Stimulated activated naive B cell treated with anti-CD40 and anti-IgM and Interleukin-4, amounts not matched to agents 10 μg/mL and 1 μg/mL and 100 μg/mL, for 72 hours (primary cell): ENCODE measurements at places on chromosomes 4 and X.

DNA sequence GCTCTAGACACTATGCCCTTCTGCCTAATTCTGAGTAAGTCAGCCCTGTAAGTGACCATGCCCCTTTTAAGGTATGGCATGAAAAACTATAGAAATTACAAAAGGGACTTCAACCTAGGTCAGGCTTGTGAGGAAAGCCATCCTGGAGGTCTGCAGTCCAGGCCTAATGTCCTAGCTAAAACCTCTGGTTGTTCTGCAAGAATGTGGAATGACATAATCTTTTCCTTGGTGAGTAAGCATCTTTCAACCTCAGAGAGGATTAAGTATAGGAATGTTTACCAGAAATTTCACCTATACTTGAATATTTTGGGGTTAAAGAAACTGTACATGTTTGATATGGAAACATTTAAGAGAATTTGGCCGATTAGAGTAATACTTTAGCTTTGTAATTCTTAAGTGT is 23.8 kb upstream of the HPSE start:
- no peak for DNase-seq

DNA sequence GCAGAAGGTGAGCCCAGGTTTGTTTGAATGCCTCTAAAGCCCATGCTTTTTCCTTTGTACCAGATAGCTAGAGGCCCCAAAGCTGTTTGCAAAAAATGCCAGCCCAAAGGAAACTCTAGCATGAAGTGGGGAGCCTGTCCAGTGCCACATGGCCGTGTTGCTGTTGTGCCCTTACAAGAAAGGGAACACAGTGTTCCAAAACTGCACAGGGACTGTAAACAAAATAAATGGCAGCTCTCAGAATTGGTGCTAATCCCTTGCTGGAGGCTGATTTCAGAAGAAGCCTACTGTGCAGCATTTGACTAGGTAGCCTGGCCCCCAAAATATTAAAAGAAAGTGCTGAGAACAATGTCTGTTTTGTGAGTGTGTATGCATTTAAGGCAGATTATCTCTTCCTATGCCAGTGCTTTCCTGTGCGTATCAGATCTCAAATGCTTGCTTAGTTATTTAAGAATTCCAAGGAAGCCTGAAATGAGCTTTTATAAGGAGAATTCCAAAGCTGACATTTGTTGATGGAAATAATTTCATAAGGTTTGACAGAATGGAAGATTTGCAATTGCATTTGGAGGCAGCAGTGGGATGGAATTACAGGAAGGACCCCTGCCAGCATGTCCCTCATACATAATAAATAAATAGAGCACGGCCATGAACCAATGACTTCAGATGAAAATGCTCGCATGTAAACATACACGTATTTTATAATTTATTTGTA is 115.7 kb downstream of the IRF2 start:
- no peak for DNase-seq

GRCh38 chr4:7988437-7988836 is 48.8 kb upstream of the AFAP1 start:
- no peak for DNase-seq

DNA sequence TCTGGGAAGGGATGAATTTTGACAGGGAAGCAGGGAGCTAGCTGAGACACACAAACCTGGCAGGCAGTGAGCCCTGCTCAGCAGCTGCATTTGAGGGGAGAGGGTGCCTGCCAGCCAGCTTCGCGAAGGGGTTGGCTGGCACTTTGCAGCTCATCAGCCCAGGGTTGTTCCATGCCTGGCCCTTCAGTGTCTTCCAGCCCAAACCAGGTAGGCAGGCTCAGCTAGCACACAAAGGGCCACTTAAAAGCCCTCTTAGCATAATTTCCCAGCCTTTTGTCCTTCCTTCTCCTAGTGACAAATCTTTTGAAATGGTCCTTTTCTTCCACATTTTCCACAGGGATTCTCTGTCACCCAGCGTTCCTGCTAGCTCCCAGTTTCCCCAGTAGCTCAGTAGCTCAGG is 4.3 kb upstream of the FRMPD3 start:
- DNase-seq = no peak

DNA sequence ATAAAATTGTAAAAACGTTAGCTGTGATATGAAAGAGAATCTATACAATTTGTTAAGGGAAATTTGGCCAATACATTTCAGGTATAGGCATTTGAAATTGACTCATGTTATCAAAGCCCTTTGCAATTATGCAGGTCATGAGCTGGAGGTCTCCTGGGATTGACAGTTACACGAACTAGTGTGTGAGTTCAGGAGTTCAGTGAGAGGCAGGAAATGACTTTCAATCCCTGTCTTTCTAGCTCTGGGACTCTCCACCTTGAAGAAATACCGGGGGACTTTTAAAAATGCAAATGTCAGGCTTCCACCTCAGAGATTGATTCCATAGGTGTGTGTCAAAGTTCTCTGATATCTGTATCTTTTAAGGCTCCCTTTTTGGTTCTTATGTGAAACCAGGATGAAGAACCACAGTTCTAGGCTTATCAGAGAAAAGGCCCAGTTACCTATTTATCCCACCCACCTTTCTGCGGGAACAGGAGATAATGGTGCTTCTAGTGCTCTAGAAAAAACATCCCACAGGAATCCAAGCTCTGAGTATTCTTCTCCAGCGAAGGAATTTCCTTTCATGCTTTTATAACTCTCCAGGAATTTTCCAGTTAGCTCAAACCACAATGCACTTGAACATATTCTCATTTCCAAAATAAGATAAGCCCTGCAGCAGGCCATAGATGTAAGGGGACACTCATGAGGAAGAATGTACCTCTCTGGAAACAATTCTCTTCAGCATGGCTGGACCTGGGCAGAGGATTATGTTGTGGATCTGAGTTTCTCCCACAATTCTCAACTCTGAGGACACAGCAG is 501.0 kb downstream of the IDS start:
- DNase-seq = no peak

DNA sequence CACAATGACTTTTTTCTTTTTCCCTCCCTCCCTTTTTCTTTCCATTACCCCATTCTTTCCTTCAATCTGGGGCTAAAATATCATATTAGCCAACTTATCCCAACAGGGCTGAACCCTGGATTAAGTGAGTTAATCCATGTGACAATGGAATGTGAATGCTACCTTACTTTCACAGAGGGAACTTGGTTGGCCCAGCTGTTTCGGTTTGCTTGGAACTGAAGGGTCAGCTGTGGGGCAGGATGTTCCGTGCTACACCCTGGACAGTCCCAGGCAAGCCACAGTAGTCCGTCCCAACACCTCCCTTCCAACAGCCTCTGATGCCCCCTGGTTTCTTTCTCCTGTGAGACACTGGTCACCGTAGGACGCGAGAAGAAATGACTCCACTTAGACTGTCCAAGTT is 95.0 kb upstream of the STS start:
- DNase-seq = no peak

- no peak for DNase-seq
Measured at GRCh38 chrX:104669063-104669462, 103.1 kb downstream of the IL1RAPL2 start.

- no peak for DNase-seq
Measured at GRCh38 chr4:186839122-186840037, 115.7 kb upstream of the FAT1 start.

DNA sequence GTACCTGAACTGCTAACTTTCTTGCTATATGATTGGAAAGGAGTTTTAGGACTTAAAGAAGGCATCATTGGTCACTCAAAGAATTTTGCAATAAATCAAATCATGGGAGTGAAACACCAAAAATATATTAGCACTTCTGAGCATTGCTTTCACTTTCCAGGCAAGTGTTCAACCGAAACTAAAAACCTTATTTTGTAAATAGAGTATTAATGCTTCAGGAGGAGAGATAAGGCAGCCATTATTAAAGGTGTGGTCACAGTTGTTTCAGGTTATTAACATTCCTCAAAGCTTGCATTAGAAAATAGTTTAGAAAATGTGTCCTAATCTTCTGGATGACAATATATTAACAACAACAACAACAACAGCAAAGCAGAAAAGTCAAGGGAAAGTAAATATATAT is 92.3 kb upstream of the TLL1 start:
- no peak for DNase-seq

GRCh38 chrX:31893525-31893924 is 821.7 kb upstream of the FTHL17 start:
- no peak for DNase-seq
